ENCODE measurements at places on chromosomes 12 and 14.

GRCh38 chr14:80792771-80793170 lies 148.8 kb downstream of the CEP128 start:
- DNase-seq: no peak

DNA sequence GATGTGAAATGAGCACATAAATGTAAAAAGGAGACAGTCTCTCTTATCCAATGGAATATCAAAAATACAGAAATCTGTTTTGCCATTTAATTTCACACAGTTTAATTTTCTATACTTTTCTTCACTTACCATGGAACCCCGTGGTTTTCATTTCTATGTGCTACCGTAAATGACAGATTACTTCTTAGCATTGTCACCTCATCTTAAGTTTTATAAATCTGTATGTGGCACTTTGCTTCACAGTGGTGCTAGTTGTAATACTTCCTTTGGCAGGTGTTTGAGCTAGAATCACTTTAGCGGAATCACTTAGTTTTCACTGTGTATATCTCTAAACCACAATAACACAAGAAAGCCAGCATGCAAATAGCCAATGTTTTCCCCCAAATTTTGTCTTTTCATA lies 781.9 kb upstream of the MGAT4C start:
- DNase-seq: no peak

GRCh38 chr12:9784816-9785215 lies 24.1 kb upstream of the CD69 start:
- no peak for DNase-seq

DNA sequence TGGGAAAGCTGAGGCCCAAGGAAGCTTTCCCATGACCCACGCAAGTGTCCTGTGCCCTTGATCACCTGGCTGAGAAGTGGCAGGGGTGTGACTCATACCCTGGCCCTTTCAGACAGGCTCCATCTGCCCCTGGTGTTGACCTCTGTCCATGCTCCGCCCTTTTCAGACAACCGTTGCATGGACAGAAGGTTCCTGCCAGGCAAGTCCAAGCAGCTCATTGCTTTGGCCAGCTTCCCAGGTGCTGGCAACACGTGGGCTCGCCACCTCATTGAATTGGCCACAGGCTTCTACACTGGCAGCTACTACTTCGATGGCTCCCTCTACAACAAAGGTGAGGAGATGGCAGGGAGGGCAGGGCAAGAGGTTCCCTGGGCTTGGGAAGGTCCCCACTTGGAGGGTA lies 103.5 kb downstream of the WSCD2 start:
- no peak for DNase-seq

DNA sequence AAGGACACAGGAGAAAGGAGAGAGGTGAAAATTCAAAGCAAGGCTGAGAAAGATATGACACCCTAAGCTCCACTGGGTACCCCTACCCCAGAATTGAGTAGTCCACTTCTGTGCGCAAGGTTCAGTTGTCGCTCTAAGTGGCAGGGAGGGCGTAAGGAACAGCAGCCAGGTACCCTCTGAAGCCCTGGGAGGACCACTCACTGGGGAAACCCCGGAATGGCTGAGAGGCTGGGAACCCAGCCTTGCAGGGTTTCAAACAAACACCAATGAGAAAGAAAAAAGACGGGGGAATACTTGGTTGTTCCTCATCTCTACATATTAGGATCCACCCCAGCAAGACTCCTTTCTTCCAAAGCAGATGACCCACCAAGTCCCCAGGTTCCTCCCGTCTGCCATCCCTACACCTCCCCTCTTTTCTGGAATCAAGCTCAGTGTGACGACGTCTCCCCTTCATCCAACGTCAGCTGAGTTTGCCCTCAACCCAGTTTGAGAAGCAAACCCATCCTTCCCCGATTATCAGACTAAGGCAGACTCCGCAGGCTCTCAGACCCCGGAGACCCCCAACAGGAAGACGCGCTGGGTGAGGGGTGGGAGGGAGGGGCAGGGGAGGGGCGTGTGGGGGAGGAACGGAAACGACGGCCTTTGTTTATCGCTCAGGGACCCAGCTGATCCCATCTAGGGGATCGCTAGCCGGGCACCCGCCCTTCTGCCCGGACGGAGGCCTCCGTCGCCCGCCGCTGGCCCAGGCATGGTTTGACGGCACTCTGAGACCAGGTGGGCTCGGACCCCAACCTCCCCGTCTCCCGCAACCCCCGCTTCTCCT lies 795 bp downstream of the LMBR1L start:
- DNase-seq: no peak

DNA sequence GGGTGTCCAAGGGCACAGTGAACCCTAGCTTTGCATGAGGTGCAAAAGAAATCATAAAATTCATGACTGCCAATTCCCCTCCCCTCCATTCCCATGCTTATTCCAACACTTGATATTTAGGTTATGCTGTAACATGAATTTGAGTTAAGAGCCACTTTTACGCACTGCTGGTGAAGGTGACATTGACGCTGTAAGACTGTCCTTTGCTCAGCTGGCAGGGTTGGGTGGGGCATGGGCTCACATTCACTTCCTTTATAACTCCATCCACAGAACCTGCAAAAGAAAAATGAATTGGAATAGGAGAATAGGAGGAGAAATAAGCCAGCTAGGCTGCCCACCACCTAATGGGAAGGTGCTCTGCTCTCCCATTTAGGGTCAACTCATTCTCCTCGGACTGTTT lies 6.9 kb downstream of the NPC2 start:
- no peak for DNase-seq

- DNase-seq: no peak
Measured at GRCh38 chr12:132657004-132657727, 30.0 kb downstream of the POLE start.

GRCh38 chr14:52356025-52356424 lies 41.9 kb downstream of the PTGER2 start:
- no peak for DNase-seq

DNA sequence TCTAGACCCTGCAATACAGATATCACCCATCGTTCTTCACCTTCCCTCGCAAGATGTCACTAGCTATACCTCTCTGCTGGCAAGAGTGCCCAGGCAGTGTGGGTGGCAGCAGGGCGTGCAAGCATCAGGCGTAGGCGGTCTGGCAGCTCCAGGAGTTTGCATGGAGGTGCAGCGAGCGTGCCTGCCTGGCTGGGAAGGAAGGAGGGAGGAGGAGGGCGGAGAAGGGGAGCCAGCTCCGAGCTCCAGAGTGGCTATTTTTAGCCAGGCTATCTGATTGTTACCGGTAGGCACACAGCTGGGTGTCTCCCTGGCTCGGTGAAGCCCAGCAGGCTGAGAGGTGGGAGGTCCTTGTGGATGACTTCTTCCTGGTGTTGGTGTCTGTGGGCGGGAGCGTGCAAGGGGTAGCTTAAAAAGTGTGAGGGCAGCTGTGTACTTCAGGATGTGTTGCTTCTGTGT lies 6.2 kb downstream of the FOXJ2 start:
- DNase-seq: peak; percentile 51

GRCh38 chr12:39372204-39372925 lies 70.6 kb downstream of the KIF21A start:
- DNase-seq: no peak

- DNase-seq: no peak
Measured at GRCh38 chr12:116465856-116466255, 93.3 kb upstream of the MAP1LC3B2 start.

DNA sequence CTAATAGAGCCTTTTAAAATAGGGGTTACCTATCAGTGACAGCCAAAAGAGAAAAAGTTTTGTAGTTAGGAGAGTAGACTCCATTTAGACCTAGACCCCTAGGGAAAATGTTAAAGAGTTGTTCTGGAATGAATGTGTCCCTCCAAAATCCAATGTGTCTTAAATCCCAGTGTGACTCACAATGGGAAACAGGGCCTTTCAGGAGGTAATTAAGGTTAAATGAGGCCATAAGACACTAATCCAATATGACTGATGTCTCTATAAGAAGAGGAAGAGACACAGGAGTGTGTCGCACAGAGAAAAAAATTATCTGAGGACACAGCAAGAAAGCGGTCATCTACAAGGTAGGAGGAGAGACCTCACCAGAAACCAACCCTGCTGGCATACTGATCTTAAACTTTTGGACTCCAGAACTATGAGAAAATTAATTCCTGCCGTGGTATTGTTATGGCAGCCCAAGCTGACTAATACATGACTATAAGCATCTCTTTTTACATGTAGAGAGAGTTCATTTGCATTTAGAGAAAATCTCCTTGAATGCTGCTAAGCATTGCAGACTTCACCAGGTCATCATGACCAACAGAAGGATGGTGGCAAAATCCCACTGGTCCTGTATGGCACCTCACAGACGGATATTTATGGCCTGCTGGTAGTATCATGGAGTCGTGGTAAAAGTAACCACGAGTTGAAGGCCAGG lies 259.6 kb upstream of the TMTC1 start:
- DNase-seq: no peak

DNA sequence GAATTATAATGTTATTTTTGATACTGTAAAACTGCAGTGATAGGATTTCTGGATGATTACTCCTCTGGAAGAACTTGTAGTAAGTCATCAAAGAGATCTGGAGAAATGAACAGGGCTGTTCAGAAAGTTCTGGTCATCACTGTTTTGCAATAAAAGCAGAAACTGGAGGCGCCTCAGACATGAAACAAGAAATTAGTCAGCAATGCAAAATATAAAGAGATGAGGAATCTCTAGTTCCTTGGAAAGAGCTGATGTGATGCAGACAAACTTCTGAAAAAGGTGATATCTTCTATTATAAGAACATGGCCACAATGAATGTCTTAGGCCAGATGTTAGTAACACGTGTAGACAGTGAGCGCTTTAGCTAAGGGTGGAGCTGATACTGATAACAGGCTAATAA lies 9.5 kb downstream of the ACIN1 start:
- no peak for DNase-seq

GRCh38 chr14:101508948-101509729 lies 52.2 kb upstream of the DIO3 start:
- no peak for DNase-seq

GRCh38 chr12:1814266-1814665 lies 6.1 kb upstream of the LRTM2 start:
- DNase-seq: no peak

All from kidney epithelial cell (primary cell).